ENCODE measurements at places on chromosomes 4 and X.

GRCh38 chrX:21476909-21477308 lies 102.7 kb downstream of the CNKSR2 start:
- no peak for DNase-seq

DNA sequence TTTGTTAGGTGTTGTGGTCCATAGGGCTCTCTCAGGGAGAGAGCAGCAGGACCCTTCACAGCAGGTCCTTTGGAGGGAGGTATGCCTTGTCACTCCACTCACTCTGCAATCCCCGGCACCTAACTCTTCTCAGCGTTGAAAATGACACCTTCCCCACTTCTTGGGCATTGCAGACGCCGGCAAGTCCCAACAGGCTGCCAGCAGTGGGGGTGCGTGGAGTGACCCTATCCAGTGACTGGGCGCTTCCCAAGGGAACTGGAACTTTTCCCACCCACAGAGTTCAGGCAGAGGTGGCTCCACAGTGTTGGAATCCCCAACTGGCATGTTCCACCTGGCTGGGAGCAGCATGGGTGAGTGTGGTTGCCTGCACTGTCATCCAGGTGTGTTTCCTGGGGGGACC lies 705.1 kb upstream of the FRG1 start:
- DNase-seq: no peak

DNA sequence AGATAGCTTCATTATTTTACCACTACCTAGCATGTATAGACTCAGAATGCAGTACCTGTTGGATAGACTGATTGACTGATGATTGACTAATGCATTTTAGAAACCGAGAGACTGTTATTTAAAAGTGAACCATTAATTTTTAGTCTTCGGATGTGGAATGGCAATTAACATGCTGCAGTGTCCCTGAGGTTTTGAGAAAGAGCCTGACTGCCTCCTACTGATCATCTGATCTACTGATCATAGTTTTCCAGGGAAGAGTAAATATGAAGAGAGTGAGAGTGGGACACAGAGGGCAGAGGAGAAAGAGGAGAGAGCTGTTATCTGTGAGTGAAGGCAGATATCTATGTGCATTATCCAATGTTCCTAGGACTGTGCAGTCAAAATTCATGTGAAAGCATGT lies 764.7 kb downstream of the TRIML1 start:
- DNase-seq: no peak

GRCh38 chr4:67575232-67576058 lies 16.9 kb downstream of the STAP1 start:
- no peak for DNase-seq

DNA sequence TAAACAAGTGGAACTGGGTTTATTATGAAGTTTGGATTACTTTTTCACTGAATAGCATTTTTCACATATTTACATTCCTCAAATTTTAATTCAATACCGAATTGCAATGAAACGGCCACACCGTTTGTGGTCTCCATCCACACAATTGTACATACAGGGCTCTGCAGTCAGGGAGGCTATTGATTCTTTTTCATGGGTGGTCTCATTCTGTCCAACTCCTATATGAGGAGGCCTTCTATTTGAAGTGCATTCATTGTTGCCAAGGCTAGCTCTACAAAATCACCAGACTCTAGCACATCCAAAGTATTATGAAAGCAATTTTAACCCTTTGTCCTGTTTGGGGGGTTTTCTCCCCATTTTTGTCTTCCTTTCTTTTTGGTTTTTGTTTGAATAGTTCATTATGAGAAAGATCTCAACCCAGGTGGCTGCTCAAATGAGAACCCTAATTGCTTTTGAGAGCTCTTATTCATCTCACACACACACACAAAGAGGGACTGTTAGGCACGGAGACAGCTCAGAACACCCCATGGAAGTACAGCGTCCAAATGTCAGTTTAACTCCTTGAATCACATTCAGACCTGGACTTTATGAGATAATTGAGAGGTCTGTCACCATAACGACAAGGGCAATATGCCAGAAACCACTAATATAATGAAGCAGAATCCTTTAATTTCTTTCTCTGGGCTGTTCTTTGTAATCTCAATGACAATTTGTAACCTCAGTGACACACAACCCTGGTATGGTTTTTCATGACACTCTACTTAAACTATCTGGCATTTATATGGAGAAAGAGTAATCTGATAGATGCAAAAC lies 79.4 kb downstream of the NLGN4X start:
- no peak for DNase-seq

GRCh38 chr4:84479663-84480062 lies 19.4 kb downstream of the NKX6-1 start:
- DNase-seq: no peak

GRCh38 chr4:82053396-82053795 lies 320.4 kb downstream of the HNRNPD start:
- no peak for DNase-seq

GRCh38 chrX:77668391-77669237 lies 117.4 kb downstream of the ATRX start:
- DNase-seq: peak; percentile 77

GRCh38 chrX:67288156-67288555 lies 255.7 kb upstream of the AR start:
- no peak for DNase-seq

DNA sequence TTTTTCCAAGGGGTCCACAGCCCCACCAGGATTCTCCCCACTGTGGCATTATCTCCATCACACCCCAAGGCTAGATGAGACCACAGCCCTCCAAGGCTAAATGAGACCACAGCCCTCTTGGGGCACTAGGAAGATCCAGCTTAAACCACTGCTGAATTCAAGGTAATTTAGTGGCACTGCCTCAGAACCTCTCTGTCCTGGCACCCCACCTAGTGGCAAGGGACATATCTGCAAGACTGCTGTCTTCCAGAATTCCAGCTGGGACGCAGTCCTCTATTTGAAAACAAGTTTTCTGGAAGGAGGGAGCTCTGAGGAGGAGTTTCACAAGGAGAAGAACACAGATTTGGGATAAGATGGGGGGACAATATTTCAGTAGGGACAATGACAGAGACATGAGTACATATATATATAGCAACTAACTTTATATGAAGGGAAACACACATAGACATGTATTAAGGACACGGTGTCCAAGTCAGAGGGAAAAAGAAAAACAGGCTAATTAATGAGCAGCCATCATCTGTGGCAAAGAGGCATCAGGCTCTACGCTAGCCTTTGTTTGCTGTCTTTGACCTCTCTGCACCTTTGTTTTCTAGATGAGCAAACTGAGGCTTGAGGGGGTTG lies 9.3 kb downstream of the CETN2 start:
- peak; percentile 62 for DNase-seq

DNA sequence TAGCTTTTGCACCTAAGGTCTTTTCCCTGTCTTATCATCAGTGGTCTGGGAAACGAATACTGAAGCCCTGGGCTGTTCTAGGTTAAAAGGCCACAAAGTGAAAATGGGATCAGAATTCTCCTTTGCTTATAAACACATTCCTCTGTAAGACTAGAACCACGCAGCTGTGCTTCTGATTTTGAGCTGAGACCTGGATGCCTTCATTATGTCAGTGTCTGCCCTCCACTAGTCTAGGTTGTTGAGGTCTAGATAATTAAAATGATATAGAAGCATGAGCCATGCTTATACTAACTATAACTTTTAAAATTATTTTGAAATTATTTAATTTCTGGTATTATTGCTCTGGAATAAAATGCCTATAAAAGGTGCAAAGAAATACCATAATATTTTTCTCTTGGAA lies 403.9 kb downstream of the ADGRL3 start:
- DNase-seq: no peak

GRCh38 chrX:54826598-54826997 lies 19.1 kb downstream of the MAGED2 start:
- DNase-seq: no peak

DNA sequence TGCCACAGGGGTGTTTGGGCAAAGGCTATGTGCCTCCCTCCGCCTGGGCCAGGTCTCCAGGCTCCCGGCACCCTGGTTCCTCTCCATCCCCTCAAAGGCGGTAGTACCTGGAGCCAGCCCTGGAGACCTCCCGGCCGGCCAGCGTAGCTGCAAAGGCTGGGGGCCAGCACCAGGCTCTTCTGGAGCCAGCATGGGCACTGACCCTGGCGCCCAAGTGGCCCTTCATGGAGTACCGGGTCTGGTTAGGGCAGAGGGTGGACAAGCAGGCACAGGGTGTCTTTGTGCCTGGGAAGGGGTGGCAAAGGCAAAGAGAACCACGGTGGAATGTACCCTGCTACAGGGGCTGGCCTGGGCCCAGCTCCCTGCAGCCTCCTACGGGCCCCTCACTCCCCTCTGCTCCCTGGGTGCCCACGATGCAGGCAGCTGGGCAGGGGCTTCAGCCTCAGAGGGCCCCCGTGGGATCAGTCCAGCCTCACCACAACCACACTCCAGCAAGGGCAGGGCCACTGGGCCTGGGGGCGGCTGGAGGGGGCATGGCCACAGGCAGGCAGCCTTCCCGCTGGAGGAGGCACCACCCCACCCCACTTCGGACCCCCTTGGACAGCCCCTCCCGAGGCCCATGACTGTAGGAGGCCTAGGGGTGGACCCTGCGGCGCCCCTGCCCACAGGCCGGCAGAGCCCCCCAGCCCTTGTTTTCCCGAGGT lies 112.9 kb upstream of the NKX1-1 start:
- no peak for DNase-seq

GRCh38 chr4:24965627-24966026 lies 52.8 kb upstream of the CCDC149 start:
- no peak for DNase-seq

DNA sequence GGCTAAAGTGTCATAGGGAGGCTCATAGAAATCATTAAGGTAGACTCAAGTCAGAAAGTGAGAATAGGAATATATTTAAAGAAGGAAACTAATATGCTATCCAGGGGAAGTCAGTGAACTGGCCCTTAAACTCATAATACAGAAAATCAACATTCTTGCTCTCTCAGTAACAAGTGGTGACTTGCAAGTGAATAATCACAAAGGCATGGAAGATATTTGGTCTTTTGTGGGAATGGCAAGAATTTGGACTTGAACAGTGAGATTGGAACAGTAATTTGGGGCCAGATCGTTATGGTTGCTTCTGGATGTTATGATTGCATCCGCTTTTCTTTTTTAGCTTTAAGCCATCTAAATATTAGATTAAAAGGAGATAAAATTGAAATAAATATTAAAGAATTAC lies 103.8 kb downstream of the TBC1D19 start:
- DNase-seq: no peak

DNA sequence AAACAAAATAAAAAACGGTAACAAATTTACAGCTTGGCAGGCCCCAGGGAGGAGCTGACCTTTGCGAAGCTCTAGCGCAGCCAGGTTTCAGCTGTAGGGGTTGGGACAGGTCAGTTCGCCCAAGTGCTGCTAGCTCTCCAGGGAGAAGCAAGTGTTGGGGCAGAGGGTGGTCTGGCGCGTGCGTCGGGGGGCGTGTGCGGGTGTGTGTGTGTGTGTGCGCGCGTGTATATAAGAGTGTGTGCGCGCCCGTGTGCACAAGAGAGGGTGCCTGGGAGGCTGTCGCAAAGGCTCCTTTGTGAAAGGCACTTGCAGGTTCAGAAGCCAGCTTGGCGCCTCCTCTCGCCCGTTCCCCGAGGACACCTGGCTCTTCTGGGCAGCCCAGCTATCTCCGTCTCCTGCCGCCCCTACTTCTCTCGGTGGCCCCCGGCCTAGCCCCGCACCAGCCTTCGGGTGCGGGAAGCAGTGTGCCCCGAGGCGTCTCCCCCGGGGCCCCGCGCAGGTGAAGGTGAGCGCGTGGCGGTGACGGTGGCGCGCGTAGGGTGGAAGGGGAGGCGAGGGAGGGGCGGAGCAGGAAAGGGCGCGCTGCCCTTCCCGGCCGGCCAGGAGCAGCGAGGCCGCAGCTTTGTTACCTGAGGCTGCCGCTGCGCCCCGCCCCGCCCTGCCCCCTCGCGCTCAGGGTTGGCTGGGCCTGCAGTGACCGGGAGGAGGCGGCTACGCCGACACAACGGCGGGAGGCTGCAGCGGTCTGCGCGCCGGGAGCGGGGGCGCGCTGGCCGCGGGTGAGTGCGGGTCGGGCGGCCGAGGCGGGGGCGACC lies at the start of gene FHDC1:
Gene FHDC1 (plus strand): TSS at position 693 of the 815 bp plus-strand sequence. CDS start 6,735 bp downstream, outside the sequence.
- peak; percentile 19 for DNase-seq

GRCh38 chrX:131821945-131822622 lies 201.0 kb upstream of the STK26 start:
- peak; percentile 90 for DNase-seq

- DNase-seq: peak; percentile 24
Measured at GRCh38 chr4:147735413-147736301, 3.8 kb downstream of the ARHGAP10 start.

GRCh38 chrX:109856974-109857373 lies 123.9 kb upstream of the ACSL4 start:
- DNase-seq: peak; percentile 57

GRCh38 chr4:1793496-1793840 lies 375 bp downstream of the FGFR3 start:
- peak; percentile 32 for DNase-seq

DNA sequence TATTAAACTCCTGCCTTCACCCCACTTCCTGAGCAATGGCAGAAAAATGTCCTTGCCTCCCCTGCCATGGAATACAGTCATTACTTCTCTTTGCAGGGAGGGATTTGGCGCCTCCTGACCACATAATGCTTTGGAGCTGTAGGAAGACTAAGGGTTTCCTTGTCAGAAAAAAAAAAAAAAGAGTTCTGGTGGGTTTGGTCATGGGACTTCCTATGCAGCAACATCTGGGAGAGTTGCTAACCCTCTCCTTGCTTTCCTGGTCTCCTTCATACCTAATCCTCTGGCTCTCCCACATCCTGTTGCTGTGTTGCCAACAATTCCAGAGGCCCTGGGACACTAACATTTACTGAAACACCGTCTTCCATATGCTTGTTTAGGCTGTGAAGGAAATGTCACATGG lies 75.1 kb upstream of the MBNL3 start:
- DNase-seq: no peak

DNA sequence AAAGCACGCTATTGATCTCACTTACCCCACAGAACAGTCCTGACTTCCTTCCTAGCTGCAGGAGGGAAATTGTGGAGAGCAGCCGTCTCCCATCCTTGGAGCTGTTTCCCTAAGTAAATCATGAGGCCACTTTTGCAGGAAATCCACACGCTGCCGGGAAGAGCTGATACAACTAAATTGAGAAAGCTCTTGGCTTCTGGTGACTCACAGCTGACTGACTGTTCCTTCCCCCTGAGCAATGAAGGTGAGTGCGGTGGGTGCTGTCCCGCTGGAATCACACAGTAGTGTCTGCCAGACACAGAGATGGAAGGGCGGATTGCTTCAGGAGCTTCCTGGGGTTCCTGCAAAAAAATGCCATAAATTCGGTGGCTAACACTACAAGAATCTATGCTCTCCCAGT lies 268.9 kb downstream of the ASMT start:
- no peak for DNase-seq

Measured in dermis blood vessel endothelial cell (primary cell).